ENCODE measurements at places on chromosomes 4 and X.

- DNase-seq = no peak
- H3K4me1 ChIP-seq = no peaks in the 10 kb centered on the region
- no peak overlapping the region for H3K4me3 ChIP-seq
- no peaks in the 10 kb centered on the region for H3K27me3 ChIP-seq
- H3K27ac ChIP-seq = no peak overlapping the region
Observed at GRCh38 chrX:12065251-12065650, 73.0 kb upstream of the FRMPD4 start.

GRCh38 chr4:108637856-108638255 is 12.5 kb upstream of the OSTC start:
- no peak for DNase-seq
- H3K4me3 ChIP-seq = no peak overlapping the region
- H3K27ac ChIP-seq = no peak overlapping the region
- peaks cover 3% of the 10 kb centered on the region for H3K4me1 ChIP-seq

GRCh38 chr4:77007358-77008230 is 58.0 kb downstream of the SEPTIN11 start:
- no peak overlapping the region for H3K4me3 ChIP-seq
- H3K36me3 ChIP-seq = peaks cover 30% of the 10 kb centered on the region
- DNase-seq = peak; percentile 39
- peaks cover 47% of the 10 kb centered on the region for H3K4me1 ChIP-seq

DNA sequence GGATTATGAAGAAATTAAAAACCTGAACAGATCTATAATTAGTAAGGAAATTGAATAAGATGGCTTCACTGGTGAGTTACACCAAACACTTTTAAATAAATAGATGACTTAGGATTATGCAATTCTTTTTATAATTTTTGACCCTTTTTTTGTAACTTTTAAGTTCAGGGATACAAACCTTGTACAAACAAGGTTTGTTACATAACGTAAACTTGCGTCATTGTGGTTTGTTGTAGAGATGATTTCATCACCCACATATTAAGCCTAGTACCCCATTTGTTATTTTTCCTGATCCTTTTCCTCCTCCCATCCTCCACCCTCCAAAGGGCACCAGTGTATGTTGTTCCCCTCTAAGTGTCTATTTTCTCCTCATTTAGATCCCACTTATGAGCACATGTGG is 75.7 kb downstream of the CPEB2 start:
- peaks cover 3% of the 10 kb centered on the region for H3K27me3 ChIP-seq
- no peaks in the 10 kb centered on the region for H3K36me3 ChIP-seq
- no peak overlapping the region for H3K27ac ChIP-seq
- H3K4me3 ChIP-seq = no peak overlapping the region
- no peaks in the 10 kb centered on the region for H3K4me1 ChIP-seq

DNA sequence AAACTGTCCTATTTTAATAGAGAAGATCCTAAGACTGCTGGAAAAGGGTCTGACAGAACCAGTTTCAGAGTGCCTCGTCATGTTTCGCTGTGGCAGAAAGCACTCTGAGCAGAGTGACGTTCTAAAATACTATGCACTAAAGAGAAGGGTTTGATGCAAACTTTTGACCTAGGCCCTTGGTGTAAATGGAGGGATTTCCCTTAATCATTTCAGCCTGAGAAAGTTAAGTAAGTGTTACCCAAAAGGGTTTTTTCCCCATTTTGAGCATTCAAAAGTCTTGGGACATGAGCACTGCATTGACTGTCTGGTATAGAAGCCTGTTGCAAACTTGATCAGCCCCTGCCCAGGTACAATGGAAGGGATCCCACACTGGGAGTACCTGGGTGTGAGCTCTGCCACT is 157.5 kb upstream of the ATOH1 start:
- H3K36me3 ChIP-seq = no peaks in the 10 kb centered on the region
- H3K4me1 ChIP-seq = no peaks in the 10 kb centered on the region
- DNase-seq = no peak
- no peaks in the 10 kb centered on the region for H3K27me3 ChIP-seq

DNA sequence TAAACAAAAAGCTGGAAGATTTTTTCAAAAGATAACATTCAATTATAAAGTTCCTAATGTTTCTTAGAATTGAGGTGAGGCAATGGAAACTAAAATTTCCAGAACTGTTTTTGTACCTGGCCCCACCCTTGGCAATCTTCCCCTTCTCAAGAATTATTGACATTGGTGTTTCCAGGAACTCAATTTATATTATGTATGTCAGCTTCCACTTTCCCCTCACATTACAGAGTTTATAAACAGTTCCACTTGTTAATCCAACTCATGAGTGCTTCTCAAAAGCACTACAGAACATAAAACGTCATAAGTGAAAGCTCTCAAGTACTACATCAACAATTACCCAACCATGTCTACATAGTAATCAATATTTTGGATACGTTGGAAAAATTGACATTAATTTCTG is 107.4 kb downstream of the FAM13A start:
- H3K27me3 ChIP-seq = no peaks in the 10 kb centered on the region
- H3K4me1 ChIP-seq = peaks cover 75% of the 10 kb centered on the region
- DNase-seq = peak; percentile 27
- H3K27ac ChIP-seq = peak overlapping the region; percentile 81

DNA sequence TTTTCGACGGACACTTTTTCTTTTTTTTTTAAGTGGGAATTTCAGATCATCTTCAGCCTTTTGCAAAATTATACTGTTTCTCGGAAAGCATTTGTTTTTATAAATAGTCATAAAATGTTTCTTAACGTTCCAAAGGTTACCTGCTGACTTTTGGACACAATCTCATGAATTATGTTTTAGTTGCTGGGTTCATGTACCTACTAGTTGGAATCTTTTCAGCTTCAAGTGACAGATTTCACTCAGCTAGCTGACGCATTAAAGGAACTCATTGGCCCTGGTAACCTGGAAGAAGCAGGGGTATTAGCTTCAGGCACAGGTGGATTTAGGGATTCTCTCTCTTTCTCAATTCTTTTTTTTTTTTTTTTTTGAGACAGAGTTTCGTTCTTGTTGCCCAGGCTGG is 66.5 kb downstream of the TMEM131L start:
- H3K27ac ChIP-seq = no peak overlapping the region
- H3K36me3 ChIP-seq = peaks cover 43% of the 10 kb centered on the region
- DNase-seq = no peak
- no peak overlapping the region for H3K4me3 ChIP-seq
- no peaks in the 10 kb centered on the region for H3K27me3 ChIP-seq
- H3K4me1 ChIP-seq = peaks cover 81% of the 10 kb centered on the region

DNA sequence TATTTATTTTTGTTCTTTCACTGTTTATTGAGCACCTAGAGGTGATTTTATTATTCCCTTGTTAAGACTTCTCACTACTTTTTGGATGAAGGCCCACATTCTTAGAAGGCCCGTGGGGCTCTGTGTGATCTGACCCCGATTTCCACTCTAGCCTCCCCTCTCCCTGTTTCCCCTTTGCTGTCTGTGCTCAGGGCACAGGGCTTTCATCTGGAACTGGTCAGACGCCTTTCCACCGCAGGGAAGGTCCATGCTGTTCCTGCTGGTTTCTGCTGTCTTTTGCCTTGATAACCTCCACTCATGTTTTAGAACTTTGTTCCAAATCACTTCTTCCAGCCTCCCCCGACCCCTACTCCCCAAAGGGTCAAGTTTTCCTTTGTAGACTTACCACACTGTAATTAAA is 31.3 kb upstream of the ANAPC4 start:
- H3K27me3 ChIP-seq = no peaks in the 10 kb centered on the region
- H3K27ac ChIP-seq = no peak overlapping the region
- no peak for DNase-seq
- no peaks in the 10 kb centered on the region for H3K4me1 ChIP-seq
- peaks cover 6% of the 10 kb centered on the region for H3K36me3 ChIP-seq

DNA sequence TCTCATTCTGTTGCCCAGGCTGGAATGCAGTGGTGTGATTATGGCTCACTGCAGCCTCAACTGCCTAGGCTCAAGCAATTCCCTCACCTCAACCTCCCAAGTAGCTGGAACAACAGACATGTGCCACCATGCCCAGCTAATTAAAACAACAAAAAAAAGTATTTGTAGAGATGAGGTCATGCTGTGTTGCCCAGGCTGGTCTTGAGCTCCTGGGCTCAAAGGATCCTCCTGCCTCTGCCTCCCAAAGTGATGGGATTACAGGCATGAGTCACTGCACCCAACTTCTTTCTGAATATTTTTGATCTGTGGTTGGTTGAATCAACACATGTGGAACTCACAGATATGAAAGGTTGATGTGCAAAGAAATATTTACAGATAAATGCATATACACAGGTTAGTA is 18.5 kb upstream of the SEPTIN11 start:
- no peak for DNase-seq
- H3K27me3 ChIP-seq = peaks cover 14% of the 10 kb centered on the region

DNA sequence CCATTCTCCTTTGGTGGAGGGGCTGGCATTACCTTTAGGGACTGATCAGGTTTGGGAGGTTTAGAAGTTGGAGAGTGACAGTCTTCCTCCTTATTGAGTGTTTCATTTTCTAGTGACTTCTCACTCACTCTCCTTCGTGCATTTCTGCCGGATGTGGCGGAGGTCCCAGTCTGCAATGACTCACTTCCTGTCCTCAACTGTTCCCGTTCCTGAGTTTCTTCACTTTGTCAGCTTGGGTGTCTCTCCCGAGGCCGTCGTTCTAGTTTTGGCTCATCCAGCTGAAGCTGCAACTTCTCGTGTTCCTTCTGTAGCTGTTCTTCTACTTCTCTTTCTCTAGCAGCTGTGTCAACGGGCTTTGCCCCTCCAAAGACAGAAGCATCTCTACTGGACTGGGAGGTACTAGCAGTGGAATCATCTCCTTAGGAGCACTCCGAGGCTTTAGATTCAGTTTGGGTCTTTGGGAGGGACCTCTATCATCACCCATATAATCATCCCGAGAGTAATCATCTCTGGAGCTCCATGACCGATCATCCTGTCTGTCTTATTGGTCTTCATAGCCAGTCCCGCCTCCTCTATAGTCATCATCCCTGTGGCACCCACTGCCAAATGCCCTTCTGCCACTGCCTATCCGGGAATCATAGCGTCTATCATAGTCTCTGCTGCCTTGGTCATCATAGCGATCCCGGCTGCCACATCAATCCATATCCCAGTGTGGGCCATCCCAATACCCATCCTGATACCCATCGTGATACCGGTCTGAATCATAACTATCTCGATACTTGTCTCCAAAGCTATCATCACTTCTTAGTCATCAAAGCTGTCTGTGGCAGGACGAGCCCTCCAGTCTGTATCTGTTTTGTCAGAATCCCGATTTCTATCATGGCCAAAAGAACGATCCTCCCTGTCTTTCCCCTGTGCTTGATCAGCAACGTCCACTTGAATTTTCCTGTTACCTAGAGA is 35.3 kb upstream of the VSIG4 start:
- peak overlapping the region; percentile 59 for H3K4me3 ChIP-seq
- DNase-seq = peak; percentile 58
- H3K27me3 ChIP-seq = no peaks in the 10 kb centered on the region
- peaks cover 27% of the 10 kb centered on the region for H3K4me1 ChIP-seq

DNA sequence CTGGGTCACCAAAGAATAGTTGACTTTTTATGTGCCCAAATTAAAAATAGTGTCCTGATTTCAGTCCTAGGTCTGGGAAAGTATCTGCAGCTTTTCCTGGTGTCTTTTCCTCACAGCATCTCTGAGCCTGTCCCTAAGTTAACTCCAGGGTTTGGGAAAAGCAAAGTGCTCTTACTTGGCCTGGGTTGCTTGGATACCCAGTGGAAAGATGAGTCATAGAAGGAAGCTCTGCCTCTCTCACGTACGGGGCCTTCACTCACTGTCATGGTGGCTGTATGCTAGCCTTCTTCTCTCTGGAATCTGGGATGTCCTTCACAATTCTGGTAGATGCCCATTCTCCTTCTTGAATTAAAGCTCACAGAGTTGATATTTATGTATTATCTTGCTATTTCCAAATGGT is 607.3 kb downstream of the ANKRD50 start:
- H3K27ac ChIP-seq = no peak overlapping the region
- no peaks in the 10 kb centered on the region for H3K36me3 ChIP-seq
- H3K4me1 ChIP-seq = no peaks in the 10 kb centered on the region
- no peaks in the 10 kb centered on the region for H3K27me3 ChIP-seq
- DNase-seq = no peak
- no peak overlapping the region for H3K4me3 ChIP-seq

GRCh38 chr4:86014599-86014998 is 345.3 kb downstream of the MAPK10 start:
- H3K4me3 ChIP-seq = no peak overlapping the region
- DNase-seq = no peak
- no peaks in the 10 kb centered on the region for H3K4me1 ChIP-seq
- no peaks in the 10 kb centered on the region for H3K27me3 ChIP-seq
- H3K36me3 ChIP-seq = no peaks in the 10 kb centered on the region
- no peak overlapping the region for H3K27ac ChIP-seq

DNA sequence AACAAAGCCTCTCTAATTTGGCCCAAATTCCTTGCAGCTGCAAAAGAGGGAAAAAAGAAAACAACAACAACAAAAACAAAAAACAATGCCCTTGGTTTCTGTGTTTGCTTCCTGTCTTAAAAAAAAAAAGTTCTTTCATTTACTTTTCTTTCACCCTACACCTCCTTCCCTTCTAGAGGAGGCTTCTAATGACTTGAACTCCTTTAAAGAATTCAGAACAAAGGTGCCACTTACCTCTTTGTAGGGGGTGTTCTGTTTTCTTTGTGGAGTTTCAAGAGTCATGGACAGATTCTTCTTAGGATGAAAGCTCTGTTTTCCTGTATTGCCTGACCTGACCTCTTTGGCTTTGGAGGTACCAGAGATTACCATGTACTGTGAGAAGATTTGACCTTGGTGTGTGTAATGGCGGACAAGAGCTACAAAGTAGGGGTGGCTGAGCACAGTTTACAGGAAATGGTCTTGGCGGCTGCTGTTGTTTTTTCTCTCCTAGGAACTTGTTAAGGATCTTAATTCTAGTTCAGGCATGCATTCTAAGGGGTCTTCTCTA is 72.4 kb upstream of the S100G start:
- no peak overlapping the region for H3K4me3 ChIP-seq
- H3K4me1 ChIP-seq = peaks cover 4% of the 10 kb centered on the region
- no peaks in the 10 kb centered on the region for H3K36me3 ChIP-seq
- H3K27ac ChIP-seq = no peak overlapping the region
- no peaks in the 10 kb centered on the region for H3K27me3 ChIP-seq

GRCh38 chr4:121189326-121190215 is 25.4 kb upstream of the TNIP3 start:
- H3K27ac ChIP-seq = peak overlapping the region; percentile 94
- peaks cover 12% of the 10 kb centered on the region for H3K36me3 ChIP-seq
- H3K4me3 ChIP-seq = peak overlapping the region; percentile 69

DNA sequence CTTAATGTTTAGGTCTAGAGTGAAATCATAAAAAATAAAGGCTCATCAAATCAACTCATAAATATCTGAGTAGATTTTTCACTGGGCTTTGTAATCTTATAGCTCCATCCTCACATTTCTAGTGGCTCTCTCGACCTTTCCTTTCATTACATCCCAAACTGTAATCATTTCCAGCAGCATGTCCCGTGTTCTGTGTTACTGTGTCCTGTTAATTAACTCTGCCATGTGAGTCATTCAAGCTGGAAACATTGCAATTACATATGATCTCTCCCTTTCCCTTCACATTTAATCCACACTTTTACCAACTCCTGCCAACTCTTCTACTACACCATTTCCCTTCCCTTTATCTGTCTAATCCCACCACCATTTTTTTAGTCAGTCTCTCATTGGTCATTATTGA is 75.5 kb downstream of the UGT8 start:
- no peak overlapping the region for H3K27ac ChIP-seq
- DNase-seq = no peak
- no peak overlapping the region for H3K4me3 ChIP-seq
- no peaks in the 10 kb centered on the region for H3K36me3 ChIP-seq
- H3K4me1 ChIP-seq = no peaks in the 10 kb centered on the region
